ENCODE measurements at places on chromosomes 7 and 10.

- DNase-seq, result no peak
These were observed 16.9 kb upstream of the NKX6-2 start for GRCh38 chr10:132802694-132803320.

DNA sequence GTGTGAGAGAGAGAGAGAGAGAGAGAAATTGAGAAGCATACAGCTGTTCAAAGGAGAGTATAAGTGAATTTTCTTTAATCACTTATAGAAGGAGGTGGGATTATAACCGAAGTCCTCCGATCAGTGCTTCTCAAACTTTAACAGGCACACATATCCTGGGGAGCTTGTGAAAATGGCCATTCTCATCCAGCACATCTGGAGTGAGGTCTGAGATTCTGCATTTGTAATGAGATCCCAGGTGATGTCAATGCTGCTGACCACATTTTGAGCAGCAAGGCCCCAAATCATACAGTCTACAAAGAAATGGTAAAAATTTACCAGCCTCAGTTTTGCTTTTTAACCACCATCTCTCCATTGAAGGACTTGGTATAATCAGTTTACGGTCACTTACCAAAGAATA lies 219.0 kb downstream of the PTEN start:
- DNase-seq, result no peak

- no peak for DNase-seq
These were observed 33.5 kb downstream of the SVOPL start for GRCh38 chr7:138667535-138668228.

GRCh38 chr10:35540296-35541164 lies 64.6 kb upstream of the GJD4 start:
- no peak for DNase-seq

GRCh38 chr7:45296748-45297147 lies 139.2 kb downstream of the RAMP3 start:
- no peak for DNase-seq

- no peak for DNase-seq
These were observed 135.9 kb downstream of the ZNF92 start for GRCh38 chr7:65509368-65510186.

DNA sequence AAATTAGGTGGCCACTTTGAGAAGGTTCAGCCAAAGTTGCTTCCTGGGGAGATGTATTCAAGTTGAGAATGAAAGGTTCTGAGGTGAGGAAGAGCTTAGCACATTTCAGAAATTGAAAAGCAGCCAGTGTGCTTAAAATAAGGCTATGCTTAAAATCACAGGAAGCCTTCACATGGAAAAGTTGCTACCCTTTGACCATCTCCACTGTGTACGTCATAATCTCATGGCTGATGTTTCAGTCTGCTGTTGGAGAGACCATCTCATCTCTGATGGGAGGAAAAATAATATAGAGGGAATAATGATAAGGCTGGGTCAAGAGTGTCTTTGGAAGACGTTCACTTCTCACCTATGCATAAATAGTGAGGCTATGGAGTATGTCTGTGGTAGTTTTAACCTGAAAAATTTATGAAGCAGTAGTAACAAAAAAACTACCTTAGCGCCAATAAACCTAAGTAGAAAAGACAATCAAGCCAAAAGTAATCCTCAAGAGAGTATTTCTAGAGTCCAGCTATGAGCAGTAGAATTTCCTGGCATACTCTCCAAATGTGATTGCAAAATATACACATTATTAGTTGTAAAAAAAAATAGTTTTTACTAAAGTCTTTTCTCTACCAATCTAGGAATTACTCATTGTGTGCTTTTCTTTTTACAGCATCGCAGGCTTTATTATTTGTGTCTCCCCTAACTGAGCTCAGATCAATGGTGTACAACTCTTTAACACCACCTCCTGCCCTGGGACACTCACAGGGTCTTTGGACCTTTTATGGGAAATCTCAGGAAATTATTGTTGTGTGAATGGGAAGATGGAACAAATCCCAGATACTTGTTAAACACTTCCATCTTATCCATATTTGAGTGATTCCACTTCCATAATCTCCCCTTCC lies 435.2 kb upstream of the LRGUK start:
- DNase-seq, result no peak

GRCh38 chr7:99039384-99039891 lies 104.5 kb downstream of the SMURF1 start:
- no peak for DNase-seq

DNA sequence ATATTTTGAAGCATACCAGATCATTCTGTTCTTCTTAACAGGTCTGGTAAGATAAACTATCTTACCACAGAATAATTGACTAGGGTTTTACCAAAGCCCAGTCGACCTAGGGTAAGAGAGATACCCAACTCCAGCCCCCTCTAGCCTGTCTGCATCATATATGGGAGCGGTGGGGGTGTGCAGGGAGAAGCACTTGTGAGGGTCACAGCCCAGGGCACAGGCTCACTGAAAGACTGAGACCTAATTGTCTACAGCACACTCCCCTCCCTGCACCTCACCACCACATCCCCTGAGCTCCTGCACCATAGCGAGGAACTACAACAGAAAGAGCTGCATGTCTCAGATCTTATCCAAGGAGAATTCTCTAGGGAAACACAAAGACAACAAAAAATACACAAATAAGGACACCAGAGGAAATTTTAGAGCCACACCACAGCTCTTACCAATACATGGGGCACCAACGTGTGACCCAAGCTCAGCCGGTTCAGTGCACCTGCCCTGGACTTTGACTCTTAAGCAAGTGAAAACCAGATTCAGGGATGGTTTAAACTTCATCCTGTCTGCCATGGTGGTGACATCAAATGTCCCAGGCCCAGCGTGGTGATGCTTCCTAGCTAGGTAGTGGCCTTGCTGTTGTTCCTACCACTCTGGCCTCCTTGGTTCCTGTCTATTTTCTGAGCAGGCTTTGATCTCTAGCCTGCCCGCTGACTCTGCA lies 150.8 kb downstream of the HERPUD2 start:
- no peak for DNase-seq

DNA sequence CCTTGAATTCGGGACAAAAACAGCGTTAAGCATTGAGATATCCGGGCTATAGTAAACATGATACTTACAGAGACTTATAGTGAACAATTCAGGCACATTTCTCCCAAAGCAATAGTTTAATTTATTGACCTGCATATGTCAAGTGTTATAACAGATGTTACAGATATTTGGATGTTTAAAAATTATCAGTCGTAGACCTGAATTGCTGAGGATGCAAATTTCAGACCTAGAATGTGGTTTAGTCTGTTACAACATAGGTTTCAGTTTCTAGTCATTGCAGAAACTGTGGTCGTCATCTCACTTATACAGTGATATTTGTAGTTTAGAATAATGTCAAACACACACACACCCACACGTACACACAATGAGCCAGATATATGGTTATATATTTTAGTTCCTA lies 85.2 kb downstream of the VTI1A start:
- no peak for DNase-seq

GRCh38 chr7:158651968-158652565 lies 52.5 kb downstream of the NCAPG2 start:
- no peak for DNase-seq

- DNase-seq, result no peak
These were observed 6.3 kb downstream of the CAMK2G start for GRCh38 chr10:73867871-73868631.

DNA sequence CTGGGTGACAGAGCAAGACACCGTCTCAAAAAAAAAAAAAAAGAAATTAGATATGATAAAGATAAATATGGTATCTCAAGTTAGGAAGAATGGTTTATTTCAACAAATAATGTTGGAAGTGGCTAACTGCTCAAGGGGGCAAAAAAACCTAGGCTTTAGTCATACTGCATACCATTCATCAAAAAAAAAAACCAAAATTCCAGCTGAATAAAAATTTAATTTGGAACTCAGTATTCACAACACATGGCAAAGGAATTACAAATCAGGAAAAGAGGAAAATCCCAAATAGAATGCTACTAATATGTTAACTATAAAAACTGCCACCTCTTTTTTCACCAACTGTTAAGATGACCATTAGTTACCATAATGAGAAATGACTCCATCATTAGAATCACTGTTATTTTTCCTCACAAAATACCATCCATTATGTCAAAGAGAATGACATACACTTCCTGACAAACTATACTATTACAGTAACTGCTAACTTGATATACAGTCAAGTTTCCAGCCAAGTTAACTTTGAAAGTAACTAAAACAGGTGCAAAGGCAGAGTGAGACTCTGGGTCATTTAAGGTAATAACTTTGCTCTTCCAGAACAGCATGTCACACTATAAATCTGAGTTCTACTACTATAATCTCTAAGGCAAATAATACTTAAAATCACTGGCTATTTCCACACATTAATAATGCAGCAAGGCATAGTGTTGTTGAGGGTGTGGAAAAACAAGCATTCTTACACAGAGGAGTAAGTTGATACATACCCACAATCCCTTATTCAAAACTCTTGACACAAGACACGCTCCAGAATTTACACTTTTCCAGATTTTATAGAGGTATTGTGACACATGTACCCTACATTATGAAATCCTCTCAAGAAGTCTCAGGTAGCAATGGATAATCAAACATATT lies 10.2 kb downstream of the KBTBD2 start:
- no peak for DNase-seq

GRCh38 chr10:96655461-96656197 lies 64.7 kb downstream of the PIK3AP1 start:
- DNase-seq, result no peak

GRCh38 chr7:34070511-34071323 lies 165.4 kb downstream of the BMPER start:
- DNase-seq, result no peak

GRCh38 chr10:43037440-43037839 lies 39.4 kb upstream of the RET start:
- DNase-seq, result no peak
